ENCODE measurements at places on chromosomes 6 and 20.

DNA sequence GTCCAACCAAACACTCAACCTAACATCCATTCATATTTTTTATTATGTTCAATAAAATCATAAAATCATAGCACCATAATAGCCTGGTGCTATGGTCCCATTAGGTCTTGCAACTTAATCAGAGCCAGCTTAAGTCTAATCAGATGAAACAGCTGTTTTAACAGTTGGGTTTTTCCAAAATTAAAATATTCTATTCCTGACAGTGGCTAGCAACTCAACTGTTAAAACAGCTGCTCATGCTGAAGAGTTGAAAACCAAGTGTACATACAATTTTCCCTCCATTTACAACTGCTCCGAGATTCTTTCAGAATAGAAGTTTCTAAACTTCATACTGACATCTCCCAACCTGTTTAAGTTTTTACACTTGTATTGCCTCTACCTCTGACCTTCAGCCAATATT, 89.5 kb downstream of the UBE3D start:
- no peak for DNase-seq

GRCh38 chr6:128570680-128571063, 50.3 kb upstream of the PTPRK start:
- no peak for DNase-seq

DNA sequence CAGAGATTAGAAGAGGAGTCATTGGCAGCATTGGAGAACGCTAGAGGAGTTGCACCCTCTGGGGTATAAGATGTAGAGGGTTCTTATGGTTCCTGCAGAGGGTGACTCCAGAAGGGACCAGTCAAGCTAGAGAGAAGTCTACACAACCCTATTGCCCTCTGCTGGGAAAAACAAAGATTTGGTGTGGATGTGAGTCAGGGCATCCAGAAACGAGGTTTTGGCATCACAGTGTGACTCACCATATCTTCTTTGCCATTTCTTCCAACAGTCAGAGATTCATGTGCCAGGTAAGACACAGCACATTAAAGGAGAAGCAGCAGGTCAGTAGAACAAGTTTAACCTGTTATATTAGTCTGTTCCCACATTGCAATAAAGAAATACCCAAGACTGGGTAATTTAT, 598.8 kb downstream of the MAFB start:
- no peak for DNase-seq

DNA sequence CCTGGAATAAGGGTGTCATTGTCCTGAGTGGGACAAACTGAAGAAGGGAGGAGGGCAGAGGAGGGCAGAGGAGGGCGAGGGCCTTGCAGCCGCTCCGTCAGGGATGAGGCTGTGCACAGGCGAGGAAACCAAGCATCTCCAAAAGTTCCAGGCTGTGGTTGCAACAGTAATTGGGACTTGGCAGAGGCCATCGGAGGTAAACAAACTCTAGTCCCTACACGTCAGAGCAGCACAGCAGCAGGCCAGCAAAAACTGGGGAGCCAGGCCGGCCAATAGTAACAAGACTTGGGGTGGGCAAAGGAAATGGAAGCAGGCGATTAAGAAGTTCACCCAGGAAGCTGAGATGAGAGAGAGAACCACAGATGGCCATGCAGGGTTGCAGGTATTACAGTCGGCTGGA, 142.8 kb downstream of the SMOC2 start:
- DNase-seq: no peak

DNA sequence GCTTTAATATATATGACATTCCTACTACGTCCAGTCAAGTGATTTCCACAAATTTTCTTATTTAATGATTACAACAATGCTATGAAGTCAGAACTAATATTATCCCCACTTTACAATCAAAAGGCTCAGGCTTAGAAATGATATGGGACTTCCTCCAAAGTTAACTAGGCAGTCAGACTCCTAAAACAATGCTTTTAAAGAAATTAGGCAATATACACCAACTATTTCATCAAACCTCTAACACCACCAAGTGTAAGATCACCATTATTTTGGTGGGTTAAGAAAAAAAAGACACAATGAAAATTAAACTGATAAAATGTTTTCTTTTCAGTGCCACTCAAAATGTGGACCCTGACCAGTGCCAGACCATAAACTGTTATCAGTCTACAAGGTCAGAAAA, 256.1 kb upstream of the RUNX2 start:
- no peak for DNase-seq

DNA sequence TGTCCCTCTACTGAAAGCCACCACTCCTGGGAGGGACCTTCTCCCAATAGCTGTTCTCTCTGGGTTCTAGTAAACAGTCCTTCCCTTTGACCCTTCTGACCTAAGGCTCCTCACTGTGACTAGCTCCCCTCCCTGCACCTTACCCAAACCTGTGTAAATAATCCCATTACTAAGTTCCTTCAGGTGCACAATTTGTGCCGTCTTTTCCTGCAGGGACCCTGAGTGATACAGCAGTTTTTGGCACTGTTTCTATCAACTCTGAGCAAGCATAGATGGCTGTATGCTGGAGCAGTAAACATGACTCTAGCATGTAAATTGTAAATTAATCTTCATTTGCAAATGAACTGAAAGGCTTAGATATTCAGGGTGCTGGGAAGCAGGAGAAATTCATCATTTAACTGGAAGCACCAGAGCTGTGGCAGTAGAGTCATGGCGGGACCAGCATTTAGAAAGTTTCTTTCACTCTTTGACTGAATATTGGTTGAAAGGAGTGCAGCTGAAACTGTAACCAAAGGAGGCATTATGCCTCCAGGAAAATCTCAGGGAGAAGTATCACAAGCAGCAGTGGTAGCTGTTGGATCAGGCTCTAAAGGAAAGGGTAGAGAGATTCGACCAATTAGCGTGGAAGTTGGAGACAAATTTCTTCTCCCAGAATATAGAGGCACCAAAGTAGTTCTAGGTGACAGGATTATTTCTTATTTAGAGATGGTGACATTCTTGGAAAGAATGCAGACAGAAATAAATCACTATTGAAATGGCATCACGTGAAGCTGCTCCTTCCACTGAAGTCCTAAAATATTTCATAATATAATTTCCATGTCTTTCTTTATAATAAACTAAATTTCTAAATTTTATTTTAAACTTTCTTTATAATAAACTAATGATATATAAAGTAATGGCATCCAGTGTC, 117.8 kb downstream of the TCP11 start:
- no peak for DNase-seq

- DNase-seq: no peak
These were observed 163.5 kb downstream of the KIF6 start for GRCh38 chr6:39561536-39562266.

- no peak for DNase-seq
These were observed 61.6 kb downstream of the PHACTR2 start for GRCh38 chr6:143739341-143739851.

GRCh38 chr6:23535101-23535500, 590.9 kb upstream of the NRSN1 start:
- DNase-seq: no peak

GRCh38 chr6:110355727-110356126, 2.4 kb downstream of the METTL24 start:
- DNase-seq: no peak

DNA sequence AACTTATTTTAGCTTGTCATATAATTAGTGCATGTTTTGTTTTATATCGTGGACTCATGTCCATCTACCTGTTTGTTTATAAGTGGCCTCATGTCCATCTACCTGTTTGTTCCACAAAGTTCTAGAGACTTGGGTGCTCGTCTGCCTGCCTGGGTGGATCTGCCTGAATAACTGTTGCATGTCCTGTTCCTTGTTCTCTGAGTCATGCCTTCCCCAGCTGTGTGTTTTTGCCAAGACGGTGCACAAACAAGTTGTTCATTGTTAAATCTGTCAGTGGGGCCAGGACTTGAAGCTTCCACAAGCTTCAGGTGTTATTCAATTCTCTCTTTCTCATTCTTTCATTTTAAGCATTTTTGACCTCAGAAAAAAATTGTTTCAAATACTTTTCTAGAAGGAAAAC, 358.0 kb upstream of the CITED2 start:
- DNase-seq: no peak

DNA sequence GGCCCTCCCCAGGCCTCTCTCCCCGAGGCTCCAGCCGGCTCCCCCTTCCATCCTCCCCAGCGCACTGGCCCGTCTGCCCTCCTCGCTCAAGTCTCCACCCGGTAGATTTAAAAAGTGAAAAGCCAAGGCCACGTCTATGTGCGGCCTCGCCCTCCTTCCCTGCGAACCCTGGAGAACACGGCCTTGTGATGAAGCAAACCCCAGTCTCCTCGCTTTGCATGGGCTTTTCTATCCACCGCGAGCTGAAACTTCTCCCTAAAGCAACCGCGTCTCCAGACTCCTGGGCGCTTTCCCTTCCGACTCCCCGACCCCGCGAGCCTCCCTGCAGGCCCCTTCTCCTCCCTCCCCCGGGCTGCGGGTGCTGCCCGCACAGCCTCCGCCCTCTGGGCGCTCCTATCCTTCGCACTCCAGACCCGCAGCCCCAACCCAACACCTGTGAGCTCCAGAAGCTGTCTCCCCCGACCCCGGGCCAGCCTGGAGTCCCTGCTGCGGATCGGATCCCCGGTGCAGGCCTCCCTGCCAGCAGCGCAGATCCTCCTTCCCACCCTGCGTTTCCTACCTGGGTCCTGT, 265.2 kb upstream of the QKI start:
- DNase-seq: no peak

DNA sequence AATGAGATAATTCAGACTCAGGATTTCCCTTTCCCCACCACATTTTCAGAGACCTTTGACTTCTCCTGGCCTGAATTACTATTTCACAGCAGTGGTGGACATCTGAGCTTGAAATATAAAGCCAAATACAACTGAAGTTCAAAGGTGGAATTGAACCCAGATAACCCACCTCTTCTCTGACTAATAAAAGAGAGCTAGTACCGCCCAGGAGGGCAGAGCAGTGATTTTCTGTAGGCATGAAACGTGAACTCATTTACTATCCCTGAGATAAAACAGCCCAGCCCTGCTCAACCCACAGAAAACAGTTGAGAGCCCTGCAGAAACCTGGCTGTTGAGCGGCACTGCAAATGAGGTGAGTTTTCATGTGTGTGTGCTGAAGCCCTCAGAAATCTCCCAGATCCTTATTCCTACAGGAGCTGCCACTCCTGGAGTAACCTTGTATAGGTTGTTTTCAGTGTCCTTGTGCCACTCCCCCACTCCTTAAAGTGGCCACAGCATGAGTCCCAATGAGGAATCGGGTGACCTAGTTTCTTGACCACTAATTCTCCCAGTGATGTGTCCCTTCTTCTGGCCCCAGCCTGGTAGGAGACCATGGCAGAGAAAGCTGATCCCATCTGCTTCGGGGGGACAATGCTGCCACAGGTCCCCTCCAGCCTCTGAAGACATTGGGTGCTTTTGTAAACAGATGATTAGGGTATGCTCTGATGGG, 99.2 kb downstream of the NOL4L start:
- DNase-seq: no peak

GRCh38 chr20:50136822-50137599, 16.5 kb downstream of the PEDS1 start:
- DNase-seq: no peak

GRCh38 chr6:42907336-42907735, 8.5 kb upstream of the PTCRA start:
- no peak for DNase-seq

DNA sequence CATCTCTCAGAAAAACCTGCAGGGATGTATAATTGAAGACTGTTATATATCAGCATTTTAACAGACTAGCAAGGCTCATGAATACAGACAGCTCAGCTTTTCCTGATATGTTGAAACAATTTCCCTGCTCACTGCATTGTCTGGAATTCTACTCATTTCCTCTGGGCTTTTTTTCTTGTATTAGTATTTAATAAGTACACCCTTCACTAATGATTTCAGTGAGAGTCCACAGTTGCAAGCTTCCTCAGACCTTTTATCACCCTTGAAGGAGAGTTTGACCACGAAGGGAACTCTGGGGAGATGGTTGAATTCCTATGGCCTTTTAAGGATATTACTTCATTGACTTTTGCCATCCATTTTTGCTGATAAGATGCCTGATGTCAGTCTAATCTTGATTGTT, 248.7 kb downstream of the ADGB start:
- no peak for DNase-seq

- no peak for DNase-seq
These were observed 608.3 kb upstream of the CITED2 start for GRCh38 chr6:139982652-139983295.

DNA sequence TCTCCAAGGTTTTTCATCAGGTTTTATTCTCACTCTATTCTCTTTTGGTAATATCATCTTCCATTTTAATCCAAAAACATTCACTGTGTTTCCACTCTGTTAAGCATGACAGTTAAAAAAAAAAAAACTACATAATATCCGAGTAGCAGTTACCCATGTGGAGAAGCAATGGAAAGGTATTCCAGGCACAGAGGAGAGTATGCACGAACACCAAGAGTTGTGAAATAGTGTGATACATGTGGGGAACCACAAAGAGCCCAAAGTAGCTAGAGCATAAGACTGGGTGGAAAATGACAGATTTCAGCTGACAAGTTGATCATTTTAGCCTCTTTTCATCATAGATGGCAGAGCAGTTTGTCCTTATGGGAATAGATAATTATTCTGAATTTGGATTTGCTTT, 19.9 kb upstream of the FBXL4 start:
- DNase-seq: no peak

- no peak for DNase-seq
These were observed 46.9 kb upstream of the TRERF1 start for GRCh38 chr6:42498473-42499128.

DNA sequence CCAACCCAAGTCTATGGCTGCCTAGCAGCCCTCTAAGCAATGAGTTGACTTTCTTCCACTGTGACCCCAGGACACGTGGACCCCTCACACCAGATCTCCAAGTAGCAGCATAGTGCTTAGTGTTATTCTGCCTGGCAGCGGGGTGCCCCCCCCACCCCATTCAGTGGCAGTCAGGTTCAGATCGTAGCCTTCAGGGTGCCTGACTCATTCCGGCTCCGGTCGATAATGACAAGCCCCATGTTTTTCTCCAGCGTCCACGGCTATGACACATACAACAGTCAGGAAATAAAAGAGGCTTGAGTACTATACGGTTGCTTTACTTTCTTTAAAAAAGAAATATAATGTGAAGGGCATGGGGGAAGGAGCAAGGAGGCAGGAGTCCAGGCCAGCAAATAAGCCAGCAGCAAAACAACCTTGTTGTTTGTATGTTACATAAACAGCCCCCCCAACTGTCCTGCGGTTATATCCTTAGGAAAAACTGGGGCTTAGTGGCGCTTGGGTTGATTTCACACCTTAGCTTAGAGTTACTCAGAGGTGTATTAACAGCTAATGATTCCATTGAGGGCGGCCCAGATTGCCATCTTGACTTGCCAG, 23.1 kb downstream of the GNAS start:
- no peak for DNase-seq

- DNase-seq: no peak
These were observed 134.9 kb downstream of the MMUT start for GRCh38 chr6:49328051-49328744.

DNA sequence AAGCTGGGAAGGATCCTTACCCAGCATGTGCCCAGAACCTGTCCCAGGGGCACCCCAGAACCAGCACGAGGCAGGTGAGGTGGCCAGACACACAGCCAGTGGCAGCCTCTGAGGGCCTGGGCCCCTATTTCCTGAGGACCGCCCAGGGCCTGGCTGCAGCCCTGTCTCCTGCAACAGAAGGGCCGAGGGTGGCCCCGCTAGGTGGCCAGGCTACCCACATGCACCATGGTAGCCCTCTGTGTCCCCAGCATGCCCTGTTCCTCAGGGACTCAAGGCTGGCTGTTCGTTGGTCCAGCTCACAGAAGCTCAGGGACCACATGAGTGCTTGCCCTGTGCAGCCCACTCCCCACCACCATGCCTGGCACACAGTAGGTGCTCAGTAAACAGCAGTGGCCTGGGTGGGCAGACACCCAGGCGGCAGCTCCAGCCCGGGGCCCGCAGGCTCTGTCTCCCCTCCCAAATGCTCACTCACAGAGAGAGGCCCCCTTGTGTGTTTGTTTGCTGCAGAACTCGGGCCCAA, 8.2 kb downstream of the HRH3 start:
- DNase-seq: no peak

GRCh38 chr20:19785983-19786285, 27.9 kb downstream of the RIN2 start:
- DNase-seq: no peak

All from GM20000 (cell line).